ENCODE measurements at places on chromosomes 2 and 18.

DNA sequence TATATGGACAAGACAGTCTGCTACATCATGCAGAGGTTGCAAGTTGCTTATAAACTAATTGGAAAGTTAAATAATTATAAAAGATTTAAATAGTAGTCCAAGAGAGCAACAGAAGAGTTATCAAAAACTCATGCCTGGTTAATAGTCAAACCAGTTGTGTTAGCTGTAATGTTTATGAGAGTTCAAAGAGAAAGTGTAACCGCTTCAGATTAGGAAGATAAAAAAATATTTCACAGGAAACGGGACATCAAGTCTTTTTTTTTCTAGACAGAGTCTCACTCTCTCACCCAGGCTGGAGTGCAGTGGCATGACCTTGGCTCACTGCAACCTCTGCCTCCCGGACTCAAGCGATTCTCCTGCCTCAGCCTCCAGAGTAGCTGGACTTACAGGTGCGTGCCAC, 34.6 kb upstream of the RNF125 start:
- DNase-seq = no peak

GRCh38 chr2:118127250-118127649, 39.0 kb downstream of the INSIG2 start:
- DNase-seq = no peak

- DNase-seq = no peak
These were observed 9.5 kb downstream of the PNO1 start for GRCh38 chr2:68167186-68167585.

- DNase-seq = no peak
These were observed 228.3 kb downstream of the MYCN start for GRCh38 chr2:16168506-16169264.

GRCh38 chr18:78138983-78139496, 840.6 kb upstream of the SALL3 start:
- no peak for DNase-seq

DNA sequence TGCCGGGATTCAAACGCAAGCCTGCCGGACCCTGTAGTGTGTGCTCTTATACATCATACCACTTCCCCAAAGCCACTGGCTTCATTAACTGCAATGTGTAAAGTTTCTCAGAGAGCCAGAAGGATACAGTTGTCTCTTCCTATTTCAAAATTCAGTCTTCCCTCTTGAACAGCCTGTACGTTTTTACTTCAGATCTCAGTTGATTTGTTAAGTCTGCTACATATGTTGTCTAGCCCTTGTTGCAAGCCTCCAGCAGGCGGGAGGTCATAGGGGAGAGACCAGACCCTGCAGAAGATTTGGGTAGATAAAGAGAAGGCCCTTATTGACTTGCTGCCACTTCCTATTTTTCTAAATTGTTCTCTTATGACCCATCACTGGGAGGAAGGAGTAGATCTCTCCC, 56.2 kb downstream of the ARHGEF33 start:
- no peak for DNase-seq

- no peak for DNase-seq
These were observed 23.7 kb upstream of the PLEKHM3 start for GRCh38 chr2:208049006-208049405.

GRCh38 chr2:241248289-241248688, 59.8 kb downstream of the ANO7 start:
- no peak for DNase-seq

DNA sequence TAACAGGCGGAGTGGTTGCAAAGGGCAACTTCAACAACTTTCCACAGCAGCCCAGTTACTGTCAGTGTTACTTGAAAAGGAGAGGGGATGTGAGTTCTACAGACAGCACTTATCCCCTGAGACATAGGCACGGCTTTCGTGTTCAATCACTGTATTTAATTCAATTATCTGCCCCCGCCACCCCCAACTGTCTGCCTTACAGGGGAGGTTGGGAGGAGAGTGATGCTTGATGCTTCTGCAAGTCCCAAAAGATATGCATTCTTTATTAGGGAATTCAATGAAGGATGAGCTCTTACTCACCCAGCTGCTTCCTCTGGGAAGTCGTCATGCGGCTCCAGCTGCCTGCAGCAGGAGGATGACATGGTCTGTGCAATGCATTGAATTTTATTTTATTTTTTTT, 639.9 kb downstream of the DCC start:
- DNase-seq = no peak

- no peak for DNase-seq
These were observed at the start of gene TFCP2L1 for GRCh38 chr2:121284463-121285449. Gene TFCP2L1, minus strand, starts transcription at chr2:121285202. Its CDS starts 93 bp downstream, at chr2:121285109.

GRCh38 chr2:6822406-6822805, 43.3 kb downstream of the CMPK2 start:
- DNase-seq = no peak

DNA sequence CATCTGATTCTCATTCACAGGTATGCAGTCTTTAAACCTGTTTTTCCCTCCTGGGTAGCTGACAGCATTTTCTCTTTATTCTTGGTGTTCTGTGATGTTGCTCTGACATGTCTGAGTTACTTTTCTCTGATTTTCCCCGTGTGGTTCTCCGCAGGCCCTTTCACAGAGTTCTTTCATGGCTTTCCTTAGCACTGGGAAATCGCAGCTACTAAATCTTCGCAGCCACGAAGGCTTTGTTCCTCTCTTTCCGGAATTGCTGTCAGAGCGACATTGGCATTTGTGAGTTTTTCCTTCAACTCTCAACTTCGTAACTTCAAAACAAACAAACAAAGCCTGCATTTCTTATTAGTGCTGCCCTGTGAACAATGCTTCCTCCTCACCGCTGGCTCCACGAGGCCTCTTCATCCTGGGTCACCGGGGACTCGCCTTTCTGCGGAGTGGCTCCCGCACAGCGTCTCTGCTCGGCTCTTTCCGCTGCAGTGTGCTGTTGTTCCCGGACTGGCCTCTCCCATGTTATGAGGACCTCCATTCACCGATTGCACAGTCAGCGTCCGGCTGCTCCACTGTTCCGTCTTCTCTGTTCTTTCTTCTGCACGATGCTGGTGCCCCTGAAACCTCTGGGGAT, 16.1 kb downstream of the COLEC11 start:
- no peak for DNase-seq
